ENCODE measurements at places on chromosomes 1 and 21.
A peak's percentile ranks its signal among the peaks of the same experiment; 100 is the strongest.

DNA sequence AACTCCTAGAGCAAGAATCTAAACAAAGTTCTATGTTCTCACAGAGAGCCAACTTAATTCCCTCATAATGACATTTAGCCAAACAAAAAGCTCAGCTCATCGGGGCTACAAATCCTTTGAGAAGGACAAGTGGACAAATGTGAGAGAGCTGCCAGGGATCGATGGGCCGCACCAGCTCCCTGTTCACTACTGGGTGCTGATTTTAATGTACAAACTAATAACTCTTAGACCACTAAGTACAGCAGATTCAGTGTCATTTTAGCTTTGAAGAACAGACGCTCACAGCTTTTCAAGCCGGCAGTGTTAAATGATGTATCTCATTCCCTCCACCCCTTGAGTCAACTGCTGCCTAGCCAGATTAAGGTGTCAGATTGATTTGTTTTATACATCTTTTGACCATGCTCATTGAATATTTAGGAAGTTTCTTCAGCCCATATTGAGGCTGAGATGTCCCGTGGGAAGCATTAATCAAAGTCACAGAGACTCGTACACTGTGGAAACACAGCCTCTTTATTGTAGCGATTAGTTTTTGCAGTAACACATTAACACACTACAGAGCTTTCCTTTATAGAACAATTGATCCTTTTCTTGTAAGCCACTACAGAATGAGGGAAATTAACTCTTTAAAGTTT is 21.1 kb downstream of the PROX1 start:
- no peak for DNase-seq

GRCh38 chr1:26375081-26375480 is 2.5 kb upstream of the ZNF683 start:
- DNase-seq, result no peak

- DNase-seq, result no peak
These were observed 107.4 kb downstream of the PCBP3 start for GRCh38 chr21:45750936-45751335.

- DNase-seq, result no peak
These were observed 40.2 kb upstream of the ZNF124 start for GRCh38 chr1:247212012-247212411.

- DNase-seq, result peak; percentile 47
These were observed 843.8 kb downstream of the USP25 start for GRCh38 chr21:16573578-16573977.

GRCh38 chr1:59025898-59026426 is 242.1 kb upstream of the JUN start:
- DNase-seq, result no peak

DNA sequence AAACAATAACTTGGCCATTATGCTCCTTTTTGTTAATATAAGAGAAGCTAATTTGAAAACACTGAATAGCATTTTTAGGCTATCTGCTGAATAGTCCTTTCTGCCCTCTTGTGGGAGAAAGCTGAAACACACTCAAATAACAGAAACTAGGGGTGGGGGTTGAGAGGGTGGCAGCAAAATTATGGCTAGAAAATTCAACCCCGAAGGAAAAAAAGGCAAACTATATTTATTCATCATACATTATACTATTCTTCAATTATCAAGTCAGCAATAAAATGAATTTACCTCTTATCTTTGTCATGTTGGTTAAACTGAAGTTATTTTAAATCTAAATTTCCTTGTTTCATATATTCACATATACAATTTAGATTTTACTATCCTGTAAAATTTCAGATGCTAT is 255.9 kb downstream of the FAF1 start:
- DNase-seq, result peak; percentile 42

- DNase-seq, result no peak
These were observed 4.9 kb upstream of the ATP2B4 start for GRCh38 chr1:203621559-203622262.

GRCh38 chr1:202323731-202324130 is 18.0 kb downstream of the UBE2T start:
- no peak for DNase-seq

DNA sequence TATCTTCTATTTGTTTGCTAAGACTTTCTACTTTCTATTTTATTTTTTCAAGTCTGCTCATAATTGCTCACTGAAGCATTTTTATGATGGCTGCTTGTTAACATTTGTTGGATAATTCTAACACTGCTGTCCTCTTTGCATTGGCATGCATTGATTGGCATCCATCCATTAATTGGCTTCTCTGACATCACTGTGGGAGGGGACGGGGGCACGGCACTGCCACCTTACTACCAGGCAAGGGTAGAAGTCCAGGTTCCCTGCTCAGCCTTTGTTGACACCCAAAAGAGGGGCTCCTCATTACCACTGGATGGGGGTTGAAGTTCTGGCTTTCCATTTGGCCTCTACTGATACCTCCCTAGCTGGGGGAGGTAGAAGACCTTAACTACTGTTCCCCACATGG is 11.5 kb upstream of the ABCG1 start:
- no peak for DNase-seq

- DNase-seq, result peak; percentile 82
These were observed 38.6 kb upstream of the GADD45A start for GRCh38 chr1:67646145-67647035.

GRCh38 chr1:230176871-230177411 is 109.9 kb downstream of the GALNT2 start:
- peak; percentile 77 for DNase-seq

- no peak for DNase-seq
These were observed 68.3 kb upstream of the BCAR3 start for GRCh38 chr1:93749894-93750301.

GRCh38 chr1:229046251-229046853 is 224.6 kb upstream of the RAB4A start:
- DNase-seq, result no peak

DNA sequence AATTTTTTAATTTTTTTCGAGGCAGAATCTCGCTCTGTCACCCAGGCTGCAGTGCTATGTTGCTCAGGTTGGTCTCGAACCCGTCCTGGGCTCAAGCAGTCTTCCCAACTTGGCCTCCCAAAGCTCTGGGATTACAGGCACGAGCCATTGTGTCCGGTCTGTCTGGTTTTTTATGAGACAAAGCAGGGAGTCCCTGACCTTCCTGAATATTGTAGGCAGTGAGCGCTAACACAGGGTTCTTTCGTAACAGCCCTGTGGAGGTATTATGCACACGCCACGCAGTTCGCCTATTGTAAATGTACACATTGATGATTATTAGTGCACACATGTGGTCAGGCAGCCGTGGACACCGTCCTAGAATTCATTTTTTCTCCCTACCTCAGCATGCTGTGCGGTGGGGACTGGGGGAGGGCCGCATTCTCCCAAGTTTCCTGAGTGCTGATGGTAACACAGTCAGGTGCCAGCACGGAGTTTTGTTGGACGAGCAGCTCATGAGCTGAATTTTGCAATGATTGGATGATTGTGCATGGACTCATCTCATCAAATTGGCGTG is 19.6 kb downstream of the SPSB1 start:
- DNase-seq, result peak; percentile 69

DNA sequence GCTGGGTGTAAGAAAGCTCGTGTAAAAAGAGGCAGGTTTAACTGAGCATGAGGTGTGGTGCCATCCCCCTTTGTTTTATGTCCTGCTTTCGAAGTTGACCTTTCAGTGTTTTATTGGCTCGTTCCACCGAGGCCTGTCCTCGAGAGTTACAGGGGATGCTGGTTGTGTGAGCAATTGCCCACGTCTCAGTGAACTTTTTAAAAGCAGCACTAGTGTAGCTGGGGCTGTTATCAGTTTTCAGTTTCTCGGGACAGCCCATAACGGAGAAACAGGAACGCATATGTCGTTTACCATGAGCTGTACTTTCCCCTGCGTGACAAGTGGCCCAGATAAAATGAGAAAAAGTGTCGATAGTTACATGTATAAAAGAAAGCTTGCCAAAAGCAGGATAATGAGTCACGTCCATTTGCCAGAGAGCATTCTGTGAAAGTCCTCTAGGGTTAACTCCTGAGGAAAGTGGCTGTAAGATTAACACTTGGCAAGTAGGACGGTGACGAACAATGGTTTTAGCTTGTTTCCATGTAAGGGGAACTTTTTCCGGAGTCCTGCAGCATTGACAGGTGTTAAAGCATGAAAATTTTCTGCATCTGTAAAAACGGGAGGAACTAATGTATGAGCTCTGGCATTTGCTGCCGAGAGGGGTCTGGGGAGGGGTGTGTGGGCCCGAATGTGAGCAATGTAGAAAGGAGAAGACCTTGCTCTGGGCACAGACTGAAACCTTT is 7.8 kb upstream of the LRRC47 start:
- DNase-seq, result no peak

DNA sequence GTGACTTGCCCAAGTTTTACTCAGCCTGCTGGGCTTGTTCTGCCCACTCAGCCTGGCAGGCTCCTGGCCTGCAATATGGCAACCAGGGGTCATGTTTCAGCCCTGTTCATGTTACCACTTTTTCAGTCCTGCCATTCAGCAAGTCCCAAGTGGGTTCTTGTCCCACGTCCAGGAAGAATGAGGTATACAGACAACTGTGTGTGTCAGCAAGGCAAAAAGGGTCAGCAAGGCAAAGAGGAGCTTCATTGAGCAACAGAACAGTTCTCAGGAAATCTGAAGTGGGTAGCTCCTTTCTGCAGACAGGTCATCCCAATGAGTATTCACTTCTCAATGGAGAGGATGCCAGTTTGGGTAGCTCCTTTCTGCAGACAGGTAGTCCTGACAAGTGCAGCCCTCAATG is 1233.3 kb upstream of the B3GALT2 start:
- no peak for DNase-seq

DNA sequence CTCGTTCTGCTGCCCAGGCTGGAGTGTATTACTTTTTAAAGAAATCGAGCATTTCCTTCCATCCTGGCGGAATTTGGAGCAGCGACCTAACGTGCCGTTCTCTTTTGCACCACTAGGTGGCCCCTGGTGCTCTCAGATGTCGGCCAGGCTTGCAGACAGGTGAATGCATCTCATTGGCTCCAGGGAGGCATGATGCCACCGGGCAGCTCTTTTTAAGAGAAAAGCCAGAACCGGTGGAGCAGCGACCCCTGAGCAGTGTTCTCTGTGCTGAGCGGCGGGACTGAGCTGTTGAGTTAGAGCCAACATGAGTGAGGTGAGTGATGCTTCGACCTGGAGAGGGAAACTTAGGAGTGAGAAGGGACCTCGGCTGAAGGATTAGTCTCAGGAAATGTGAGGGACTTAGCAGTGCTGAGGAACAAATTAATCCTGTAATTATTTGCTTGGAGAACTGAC is at the start of gene PCP4:
Gene PCP4, plus strand, starts transcription at position 241 of the 453 bp plus-strand sequence. Its CDS starts 64 bp downstream, at position 305.
- peak; percentile 56 for DNase-seq

- DNase-seq, result peak; percentile 2
These were observed 62.6 kb downstream of the ZBTB18 start for GRCh38 chr1:244113532-244114320.

- no peak for DNase-seq
These were observed 39.0 kb upstream of the GRIK3 start for GRCh38 chr1:37073152-37073853.

DNA sequence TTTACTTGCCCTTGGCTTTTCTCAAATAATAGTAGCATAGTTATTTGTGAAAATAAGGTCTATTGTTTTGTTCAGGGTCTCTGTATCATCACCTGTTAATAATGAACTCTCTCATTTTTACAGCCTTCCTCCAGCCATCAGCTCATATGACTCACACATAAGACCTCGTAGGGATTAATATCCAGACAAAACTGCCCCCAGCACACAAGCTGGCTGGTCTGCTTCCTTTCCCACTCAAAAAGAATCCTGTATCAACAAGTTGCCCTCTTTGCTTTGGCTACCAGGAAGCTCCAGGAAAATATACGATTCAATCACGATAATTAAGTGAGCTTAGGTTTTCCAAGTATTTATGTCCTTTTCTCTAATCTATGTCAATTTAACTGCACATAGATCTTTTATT is 119.2 kb downstream of the DMRTB1 start:
- no peak for DNase-seq

DNA sequence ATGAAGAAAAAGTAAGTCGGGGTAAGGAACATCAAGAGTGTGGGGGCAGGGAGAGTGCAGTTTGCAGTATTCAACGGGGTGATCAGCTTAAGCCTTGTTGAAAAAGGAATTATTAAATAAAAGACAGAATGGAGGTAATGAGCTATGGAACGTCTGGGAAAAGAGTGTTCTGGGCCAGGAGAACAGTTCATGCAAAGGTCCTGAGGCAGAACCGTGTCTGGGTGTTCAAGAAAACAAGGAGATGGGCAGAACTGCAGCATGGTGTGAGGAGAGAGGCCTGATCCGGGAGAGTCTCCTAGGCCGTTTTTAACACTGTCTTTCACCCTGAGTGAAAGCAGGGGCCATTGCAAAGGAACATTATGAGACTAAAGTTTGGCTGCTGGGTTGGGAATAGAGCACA is 20.2 kb downstream of the OVGP1 start:
- no peak for DNase-seq

- DNase-seq, result no peak
These were observed 205.7 kb downstream of the FOXD2 start for GRCh38 chr1:47643306-47644211.

DNA sequence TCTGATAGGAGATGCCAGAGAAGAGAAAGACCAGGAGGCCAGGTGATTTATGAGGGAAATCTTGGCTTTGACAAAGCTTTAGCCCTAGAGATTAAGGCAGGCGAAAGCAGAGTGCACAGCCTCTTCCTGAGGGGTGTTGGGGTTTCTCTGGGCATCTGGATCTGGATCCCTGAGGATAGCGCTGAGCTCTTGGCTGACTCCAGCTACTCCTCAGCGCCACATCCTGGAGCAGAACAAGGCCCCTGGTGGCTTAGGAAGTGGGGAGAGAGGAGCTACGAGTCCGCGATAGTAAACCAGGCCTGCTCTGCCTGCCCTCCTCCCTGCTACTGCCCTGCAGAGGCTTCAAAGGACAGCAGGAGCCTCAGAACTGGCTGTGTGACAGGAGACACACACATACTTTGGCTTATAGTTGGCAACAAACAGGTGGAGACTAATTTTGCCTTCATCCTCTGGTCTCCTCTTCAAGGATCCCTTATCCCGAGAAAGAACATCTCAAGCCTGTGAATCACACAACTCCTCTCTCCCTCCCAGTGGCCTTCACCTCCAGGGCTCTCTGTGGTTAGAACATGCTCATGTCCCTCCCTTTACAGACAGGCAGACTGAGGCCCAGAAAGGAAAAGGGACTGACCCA is 66.9 kb downstream of the TRABD2B start:
- peak; percentile 95 for DNase-seq

DNA sequence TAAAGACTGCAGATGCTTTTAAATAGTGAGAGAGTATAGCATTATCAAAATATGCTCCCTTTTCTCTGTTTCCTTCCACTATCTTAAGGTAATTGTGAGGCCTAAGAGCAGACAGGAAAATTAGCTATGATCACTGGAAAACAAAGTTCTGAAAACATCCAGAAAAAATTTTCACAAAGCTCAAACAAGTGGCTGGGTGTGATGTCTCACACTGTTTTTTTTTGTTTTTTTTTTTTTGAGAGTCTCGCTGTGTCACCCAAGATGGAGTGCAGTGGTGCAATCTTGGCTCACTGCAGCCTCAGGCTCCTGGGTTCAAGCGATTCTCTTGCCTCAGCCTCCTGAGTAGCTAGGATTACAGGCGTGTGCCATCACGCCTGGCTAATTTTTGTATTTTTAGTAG is 7.2 kb downstream of the WDTC1 start:
- no peak for DNase-seq

- peak; percentile 36 for DNase-seq
These were observed 72.1 kb downstream of the LMX1A start for GRCh38 chr1:165284454-165284853.
